ENCODE measurements at places on chromosomes 6 and 20.

- DNase-seq, result no peak
These were observed 25.3 kb downstream of the SPTLC3 start for GRCh38 chr20:13034115-13034514.

- DNase-seq, result no peak
These were observed 159.8 kb downstream of the PREX1 start for GRCh38 chr20:48667889-48668413.

- DNase-seq, result no peak
These were observed 18.7 kb downstream of the ZNF451 start for GRCh38 chr6:57108691-57109090.

GRCh38 chr6:128725271-128726233 lies 157.4 kb upstream of the LAMA2 start:
- no peak for DNase-seq

GRCh38 chr20:46894971-46895905 lies 595 bp downstream of the EYA2 start:
- peak; percentile 70 for DNase-seq

DNA sequence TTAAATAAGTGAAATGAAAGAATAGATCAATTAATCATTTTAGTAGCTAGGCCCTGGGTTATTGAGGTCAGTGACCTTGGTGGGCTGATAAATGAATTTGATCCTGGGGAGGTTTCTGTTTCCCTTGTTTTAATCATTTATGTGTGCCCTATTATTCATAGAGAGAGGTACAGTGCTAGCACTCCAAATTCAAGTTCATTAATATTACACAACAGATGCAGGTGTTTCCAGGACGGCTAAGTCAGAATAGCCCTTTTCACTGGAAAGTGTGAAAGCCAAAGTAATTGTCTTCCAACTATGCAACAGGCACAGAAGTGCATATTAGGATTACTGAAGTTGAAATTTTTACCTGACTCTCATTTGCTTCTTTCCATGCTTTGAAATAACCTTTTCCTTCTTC lies 61.7 kb upstream of the SGK1 start:
- no peak for DNase-seq

DNA sequence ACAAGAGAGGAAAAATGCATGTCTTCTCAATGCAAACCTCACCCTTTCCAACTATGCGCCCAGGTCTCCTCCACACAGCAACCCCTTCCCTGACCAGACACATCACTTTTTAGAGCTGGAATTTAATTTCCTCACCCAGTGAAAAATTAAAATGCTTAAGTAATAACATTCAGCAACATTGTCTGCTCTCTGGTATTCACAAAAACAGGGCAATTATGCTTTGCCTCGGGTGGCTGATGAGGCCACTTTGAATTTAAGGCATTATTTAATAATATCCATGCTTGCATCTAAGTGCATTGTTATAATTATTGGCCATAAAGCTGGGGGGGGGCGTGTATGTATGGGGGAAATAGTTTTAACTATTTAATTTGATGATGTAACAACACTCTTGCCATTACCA lies 777.8 kb upstream of the NRSN1 start:
- no peak for DNase-seq

GRCh38 chr6:14965424-14966075 lies 280.3 kb upstream of the JARID2 start:
- DNase-seq, result no peak

DNA sequence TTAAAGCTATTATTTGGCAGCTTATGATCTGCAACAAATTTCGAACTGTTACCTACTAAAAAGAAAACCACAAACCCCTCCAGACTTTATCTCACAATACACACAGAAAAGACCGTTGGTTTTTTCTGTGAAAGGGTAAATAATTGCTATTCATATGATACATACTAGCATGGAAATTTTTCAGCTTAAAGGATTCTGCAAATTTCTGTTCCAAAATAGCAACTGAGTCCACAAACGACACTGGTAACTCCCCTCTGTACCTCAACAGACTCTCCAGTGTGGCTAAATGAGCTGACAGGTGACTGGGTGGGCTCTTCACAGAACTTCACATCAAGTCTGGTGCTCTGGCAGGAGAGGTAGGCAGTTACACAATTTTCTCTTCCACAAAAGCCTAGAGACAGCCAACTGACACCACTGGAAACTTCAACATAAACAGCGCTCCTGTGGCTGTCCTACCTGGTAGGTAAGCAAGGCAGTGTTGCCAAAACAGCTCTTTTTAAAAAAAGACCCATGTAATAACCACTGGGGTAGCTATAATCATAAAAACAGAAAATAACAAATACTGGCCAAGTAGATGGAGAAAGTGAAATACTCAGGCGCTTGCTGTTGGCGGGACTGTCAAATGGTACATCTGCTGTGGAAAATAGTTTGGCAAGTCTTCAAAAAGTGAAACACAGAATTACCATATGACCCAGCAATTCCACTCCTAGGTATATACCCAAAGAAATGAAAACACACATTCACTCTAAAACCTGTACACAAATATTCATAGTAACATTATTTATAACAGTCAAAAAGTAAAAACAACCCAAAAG lies 37.8 kb downstream of the ELOVL5 start:
- DNase-seq, result no peak

DNA sequence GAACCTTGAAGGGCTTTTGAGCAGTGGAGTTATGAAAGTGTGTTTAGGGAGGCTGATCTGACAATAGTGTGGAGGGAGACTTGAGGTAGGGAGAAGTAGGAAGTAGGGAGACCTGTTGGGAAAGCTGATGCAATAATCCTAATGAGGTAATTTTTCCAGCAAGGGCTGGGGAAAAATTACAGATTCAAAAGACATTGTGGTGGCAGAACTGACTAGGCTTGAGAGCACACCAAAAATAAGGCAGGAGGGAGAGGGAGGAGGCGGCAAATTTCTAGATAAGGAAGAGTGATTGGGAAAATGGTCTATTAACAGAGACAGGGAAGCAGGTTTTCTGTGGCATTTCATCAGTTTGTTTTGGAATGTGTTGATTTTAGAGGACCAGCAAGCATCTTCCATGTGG lies 5.5 kb downstream of the PRRT1 start:
- no peak for DNase-seq

DNA sequence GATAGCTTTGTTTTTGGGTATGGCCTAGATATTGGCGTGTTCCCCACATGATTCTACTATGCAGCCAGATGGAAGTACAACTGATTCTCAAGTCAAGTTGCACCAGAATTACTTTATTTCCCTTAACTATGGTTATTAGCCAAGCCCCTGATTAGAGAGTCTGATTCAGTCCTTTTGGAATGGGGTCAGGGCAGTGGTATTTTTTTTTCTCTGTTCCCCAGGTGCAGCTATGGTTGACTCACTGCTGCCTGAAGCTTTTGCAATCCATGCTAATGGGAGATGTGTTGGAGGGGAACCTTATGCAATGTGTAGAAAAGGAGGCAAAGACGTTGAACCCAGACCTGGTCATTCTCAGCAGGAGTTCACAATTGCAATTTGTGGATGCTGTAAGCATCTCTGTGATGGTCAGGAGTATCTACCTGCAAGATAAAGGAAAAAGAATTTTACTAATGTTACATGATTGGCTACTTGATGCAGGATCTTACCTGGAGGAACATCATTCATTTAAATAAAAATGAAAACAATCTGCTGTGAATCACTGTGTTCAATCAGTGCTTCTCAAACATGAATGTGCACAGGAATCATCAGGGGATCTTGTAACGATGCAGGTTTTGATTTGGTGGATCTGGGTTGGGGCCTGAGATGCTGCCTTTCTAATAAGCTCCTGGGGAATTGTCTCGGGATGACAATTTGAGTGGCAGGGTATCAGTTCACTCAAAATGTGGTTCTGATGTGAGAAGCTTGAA lies 49.4 kb downstream of the PFDN4 start:
- no peak for DNase-seq

All from ecto neural progenitor cell (in vitro differentiated cells).